ENCODE measurements at places on chromosomes 5 and 9.

- no peak for DNase-seq
These were observed 46.5 kb downstream of the USP20 start for GRCh38 chr9:129881547-129882324.

DNA sequence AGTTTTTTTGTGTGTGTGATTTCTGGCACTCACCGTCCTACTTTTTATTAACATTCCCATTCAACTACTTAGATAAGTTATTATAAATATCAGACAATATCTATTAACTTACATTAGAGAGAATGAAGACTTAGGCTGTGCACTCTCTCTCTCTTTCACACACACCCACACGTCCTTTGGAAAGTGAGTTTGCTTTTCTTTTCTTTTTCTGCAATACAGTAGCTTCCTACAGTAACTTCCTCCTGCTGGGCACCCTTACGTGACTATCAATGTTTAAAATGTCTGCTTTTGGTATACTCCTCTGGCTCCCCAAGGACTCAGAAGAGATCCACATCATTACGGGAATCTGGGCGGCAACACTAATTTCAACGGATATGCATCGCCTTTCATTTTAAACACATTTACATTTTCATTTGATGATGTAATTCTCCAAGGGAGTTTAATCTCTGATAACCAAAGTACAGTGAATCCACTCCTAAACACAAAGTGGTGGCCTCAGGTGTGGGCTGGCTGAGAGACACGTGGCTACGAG, 179.5 kb downstream of the MAPKAP1 start:
- DNase-seq = no peak

- DNase-seq = no peak
These were observed 44.9 kb downstream of the DYNC2I2 start for GRCh38 chr9:128611600-128612394.

GRCh38 chr5:178310130-178310865, 77.7 kb upstream of the PHYKPL start:
- no peak for DNase-seq

DNA sequence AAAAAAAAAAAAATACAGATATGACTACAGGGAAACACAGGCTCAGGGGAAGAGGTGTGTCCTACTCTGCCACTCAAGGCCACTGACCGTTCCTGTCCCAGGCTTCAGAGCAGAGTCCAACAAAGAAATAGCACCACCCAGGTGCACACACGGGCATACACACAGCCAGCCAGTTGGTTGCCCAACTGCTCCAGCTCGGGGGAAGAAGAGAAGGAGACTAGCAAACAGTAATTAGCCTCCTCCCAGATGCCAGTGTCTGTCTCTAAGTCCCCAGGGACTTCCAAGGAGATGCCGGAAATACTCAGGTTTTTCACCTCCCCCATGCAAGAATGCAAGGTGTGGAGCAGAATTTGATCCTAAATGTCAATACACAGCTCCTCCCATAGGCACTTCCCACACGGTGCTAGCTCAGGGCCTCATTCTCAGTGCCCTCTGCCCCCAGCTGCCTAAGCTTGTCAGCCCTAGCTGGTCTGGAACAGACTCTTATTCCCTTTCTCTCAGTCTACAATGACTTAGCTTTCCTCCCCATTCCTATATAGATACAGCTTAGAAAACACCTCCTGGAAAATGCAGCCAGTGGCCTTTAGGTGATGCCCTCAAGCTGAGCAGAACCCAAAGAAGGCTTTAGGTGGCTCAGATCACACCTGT, 1.7 kb downstream of the MYORG start:
- no peak for DNase-seq

- no peak for DNase-seq
These were observed 530.4 kb upstream of the CDH9 start for GRCh38 chr5:27568811-27569210.

GRCh38 chr5:57825031-57825686, 342.5 kb upstream of the ACTBL2 start:
- DNase-seq = no peak

- DNase-seq = no peak
These were observed 45.9 kb upstream of the GADD45G start for GRCh38 chr9:89558948-89559347.

- no peak for DNase-seq
These were observed 119.7 kb downstream of the IRX2 start for GRCh38 chr5:2631758-2632157.

DNA sequence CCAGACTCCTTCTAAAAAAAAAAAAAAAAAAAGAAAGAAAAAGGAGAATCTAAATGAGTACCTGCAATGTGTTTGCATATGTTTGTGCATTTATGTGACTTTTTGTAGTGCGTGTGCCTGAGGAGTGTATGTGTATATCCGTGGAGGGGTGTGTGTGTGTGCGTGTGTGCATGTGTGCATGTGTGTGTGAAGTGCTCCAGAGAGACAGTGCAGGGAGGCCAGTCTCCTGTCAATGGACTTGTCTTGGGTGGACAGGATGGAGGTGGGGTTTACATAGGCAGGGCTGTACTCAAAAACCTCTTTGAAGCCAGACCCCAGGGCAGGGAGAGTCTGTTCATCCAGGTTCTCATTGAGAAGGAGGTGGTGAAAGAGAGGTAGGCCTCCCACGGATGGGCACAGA, 87.1 kb upstream of the MVB12B start:
- DNase-seq = no peak

GRCh38 chr9:27457445-27457844, 66.6 kb upstream of the IFNK start:
- peak; percentile 34 for DNase-seq

- no peak for DNase-seq
These were observed 1178.6 kb upstream of the CDH10 start for GRCh38 chr5:25823330-25823873.

DNA sequence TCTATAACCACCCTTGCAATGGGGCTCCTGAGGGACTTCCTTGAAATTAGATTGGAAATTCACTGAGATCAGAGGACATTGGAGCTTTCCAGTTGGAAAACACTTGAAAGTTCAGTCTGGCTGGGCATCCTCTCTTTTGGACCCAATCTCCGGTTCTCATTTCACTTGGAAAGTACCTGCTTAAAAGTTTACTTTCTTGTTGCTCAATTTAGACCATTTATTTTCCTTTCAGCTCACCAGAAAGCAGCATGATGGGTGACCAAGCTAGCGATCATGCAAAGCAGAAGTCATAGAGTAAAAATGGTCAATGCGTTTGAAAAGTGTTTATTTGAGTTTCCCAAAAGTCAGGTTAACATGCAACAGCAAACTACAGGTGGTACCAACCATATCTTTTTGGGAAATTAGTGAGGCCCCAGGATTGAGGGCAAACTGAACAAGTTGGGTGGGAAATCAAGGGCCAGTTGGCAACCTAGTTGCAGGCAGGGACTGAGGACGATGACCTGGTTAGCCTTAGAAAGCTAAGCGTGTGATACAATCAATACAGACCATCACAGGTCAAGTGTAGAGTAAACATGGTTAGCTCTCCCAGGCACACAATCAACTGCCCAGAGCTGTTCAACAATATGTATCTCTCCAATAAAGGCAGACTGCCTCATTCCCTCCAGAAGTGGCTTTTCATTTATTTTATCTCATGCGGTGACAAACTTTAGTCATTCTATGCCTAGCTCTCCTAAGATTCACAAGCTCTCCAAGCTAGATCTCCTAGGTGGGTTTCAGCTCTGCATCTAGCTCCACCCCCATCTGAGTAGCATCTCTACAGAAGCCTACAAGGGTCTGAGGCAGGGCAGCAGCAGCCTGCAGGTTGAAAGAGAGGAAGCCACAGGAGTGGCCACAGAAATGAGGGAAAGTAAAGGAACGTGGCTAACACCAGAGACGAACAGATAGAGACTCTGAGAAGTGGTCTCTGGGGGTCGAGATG, 136.9 kb downstream of the UGCG start:
- DNase-seq = no peak

GRCh38 chr9:81844131-81844567, 84.1 kb upstream of the SPATA31D4 start:
- DNase-seq = no peak

GRCh38 chr9:114592356-114592755, 4.8 kb downstream of the ATP6V1G1 start:
- peak; percentile 79 for DNase-seq

- no peak for DNase-seq
These were observed 18.6 kb downstream of the HOMER1 start for GRCh38 chr5:79495311-79495710.

DNA sequence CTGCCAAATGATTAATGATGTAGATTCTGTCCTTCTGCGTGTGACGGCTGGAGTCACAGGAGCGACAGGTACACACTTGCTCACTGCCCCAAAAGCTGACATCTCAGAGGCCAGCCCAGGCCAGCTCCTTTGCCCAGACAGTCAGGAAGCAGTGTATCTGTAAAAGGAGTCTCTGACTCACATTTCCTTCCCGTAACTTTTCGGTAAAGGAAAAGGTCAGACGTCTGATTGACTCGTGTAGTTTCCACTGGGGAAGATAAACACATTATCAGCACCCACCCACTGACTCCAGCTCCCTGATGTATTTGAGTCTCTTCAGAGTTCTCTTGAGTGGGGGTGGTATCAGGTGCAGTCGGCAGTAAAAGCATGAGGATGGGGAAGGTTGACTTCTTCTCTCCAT, 64.4 kb upstream of the WWC1 start:
- DNase-seq = no peak

DNA sequence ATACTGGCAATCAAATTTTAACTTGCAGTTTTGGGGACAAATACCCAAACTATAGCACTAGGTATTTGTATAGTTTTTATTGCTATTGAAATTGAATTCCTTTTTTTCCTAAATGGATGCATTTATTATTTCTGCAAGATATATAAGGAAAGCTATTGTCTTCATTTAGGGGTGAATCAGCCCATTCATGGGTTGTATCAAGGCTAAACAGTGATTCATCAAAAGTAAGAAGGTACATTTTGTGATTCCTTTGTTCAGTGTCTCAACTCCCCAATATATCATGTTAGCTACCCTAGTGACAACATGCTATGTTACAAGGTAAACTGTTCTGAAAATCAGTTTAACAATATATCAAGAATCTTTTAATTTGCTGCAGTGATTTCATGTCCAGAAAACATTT, 185.7 kb downstream of the PLK2 start:
- DNase-seq = no peak

Measured in common myeloid progenitor, CD34-positive (primary cell).